GM10248 (cell line): ENCODE measurements at places on chromosomes 1 and 21.

GRCh38 chr1:157992833-157993146, 655 bp upstream of the KIRREL1 start:
- DNase-seq, result no peak

GRCh38 chr1:240173836-240174235, 82.2 kb downstream of the FMN2 start:
- DNase-seq, result no peak

- DNase-seq, result no peak
Measured at GRCh38 chr1:69661686-69662085, 94.0 kb downstream of the LRRC7 start.

DNA sequence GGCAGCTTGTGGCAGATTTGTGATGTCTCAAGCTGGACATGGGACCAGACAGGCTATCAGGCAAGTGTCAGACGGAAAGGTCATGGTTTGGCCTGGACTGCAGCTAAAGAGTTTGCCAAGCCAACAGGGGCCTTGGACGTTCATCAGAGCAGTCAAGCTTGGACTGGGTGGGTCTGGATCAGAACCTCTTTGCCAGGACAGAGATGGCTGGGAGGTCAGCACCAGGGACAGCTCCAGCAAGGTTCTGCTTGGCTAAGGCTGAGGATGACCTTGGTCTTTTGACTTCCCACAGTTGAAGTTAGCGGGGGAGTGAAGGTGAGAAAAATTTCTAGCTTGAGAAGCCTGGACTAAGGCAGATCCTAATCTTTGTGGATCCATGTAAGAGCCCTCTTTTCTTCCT, 68.1 kb downstream of the GRIK3 start:
- DNase-seq, result no peak

GRCh38 chr1:212774584-212774983, 17.0 kb downstream of the NSL1 start:
- no peak for DNase-seq

DNA sequence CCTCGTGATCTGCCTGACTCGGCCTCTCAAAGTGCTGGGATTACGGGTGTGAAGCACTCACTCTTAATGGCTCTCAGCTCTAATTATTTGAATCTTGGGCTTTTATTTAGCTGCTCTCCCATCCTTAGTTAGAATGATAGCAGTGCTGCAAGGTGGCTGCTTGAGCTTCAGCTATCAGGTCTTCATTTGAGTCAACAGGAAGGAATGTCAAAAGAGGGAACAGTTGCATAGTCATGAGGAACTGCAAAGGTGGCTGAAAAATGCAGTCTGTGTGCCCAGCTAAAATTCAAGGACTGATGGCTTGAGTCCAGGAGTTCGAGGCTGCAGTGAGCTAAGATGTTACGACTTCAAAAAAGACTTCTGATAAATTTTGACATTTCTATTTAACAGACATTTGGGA, 55.6 kb downstream of the UCK2 start:
- no peak for DNase-seq

DNA sequence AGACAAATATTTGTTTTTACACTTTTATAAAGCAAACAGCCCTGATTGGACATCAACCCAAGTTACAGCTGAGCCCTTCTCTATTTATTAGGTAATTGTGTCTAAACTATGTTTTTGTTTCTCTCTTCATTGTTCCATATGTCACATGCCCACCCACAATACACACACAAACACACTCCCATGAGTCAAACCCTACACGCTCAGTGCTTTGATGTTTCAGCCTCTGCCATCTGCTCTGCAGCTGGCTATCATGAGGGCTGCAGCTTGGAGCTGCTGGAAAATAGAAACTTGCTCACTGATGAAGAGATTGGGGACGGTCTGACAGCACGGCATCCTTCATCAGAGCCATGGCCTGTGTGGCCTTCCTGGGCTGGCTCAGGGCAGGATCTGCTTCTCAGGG, 41.7 kb downstream of the PSMG1 start:
- DNase-seq, result no peak

- no peak for DNase-seq
Measured at GRCh38 chr1:214255509-214255908, 25.4 kb upstream of the SMYD2 start.

GRCh38 chr21:45135122-45135521, 60.7 kb downstream of the ADARB1 start:
- no peak for DNase-seq

GRCh38 chr1:61337981-61338848, 255.9 kb downstream of the NFIA start:
- no peak for DNase-seq

GRCh38 chr21:41348434-41348833, 13.4 kb upstream of the MX2 start:
- DNase-seq, result no peak

GRCh38 chr1:154760469-154760933, 109.6 kb downstream of the KCNN3 start:
- DNase-seq, result peak; percentile 88

DNA sequence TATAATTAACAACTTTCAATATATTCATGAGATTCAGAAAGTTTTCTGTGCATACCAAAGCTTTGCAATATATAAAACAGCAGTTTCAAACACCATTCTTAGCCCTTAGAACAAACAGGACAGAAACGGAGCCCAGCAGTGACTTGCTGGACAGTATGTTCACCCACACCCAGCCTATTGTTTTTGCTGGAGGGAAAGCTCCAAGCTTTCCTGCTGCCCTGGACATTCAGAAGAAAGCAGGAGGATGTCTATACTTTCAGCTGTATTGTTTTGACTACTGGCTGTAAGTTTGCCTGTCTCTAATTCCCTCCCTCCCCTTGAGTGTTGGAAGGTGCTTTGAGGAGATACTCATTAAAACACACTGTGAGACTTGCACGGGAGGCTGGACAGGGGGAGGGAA, 9.6 kb downstream of the DENND2C start:
- DNase-seq, result no peak

DNA sequence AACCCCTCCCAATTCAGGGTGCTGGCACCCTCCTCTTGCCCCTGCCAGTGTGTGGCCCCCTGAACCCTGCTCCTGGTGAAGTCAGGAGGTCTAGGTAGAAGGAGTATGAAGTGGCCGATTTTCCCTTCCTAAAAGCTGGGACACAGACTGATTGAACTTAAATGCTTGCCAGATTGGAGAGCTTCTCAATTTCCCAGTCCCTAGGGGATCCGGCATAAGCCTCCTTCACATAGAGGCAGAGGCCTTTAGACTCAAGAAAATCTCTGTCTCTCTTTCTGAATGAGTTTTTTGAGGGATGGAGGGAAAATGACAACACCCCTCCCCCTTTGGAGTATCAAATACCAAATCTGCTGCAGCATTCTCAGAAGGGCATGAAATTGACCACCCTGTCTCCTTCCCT, 51.5 kb downstream of the SYT2 start:
- no peak for DNase-seq

- no peak for DNase-seq
Measured at GRCh38 chr1:183696981-183697380, 43.9 kb upstream of the APOBEC4 start.

DNA sequence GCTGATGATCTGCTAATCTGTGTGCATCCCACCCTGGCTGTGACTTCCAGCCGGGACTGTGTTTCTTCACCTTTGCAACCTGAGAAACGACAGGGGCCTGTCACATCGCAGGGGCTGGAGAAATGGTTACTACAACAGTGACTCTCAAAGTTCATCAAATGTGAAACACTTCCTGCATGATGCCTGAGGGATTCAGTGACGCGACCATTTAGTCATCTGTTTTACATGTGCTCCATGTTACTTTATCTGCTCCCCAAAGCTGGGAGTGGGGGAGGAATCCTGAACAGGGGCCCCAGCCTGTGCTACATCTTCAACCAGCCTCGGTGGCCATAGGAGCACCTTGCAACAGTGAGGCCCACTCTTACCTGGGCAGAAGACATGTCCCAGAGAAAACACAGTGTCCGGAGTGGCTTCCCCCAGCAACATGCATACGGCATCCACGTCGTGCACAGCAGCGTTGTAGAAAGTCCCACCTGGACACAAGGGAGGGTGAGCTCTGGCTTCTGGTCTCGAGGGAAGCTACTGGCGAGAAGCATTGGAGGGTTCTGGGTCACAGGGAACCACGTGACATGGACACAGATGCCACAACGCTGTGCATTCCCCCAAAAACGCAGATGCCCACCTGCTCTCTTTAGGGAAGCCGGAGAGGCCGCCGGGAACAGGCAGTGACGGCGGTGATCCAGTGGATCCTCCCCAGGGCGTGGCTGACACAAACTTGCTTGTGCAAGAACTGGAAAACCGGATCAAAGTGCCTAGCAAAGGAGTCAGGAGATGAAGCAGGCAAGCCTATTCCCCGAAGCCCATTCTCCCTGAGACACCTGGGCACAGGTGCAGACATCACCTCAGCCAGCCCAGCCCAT, 9.6 kb upstream of the CCDC27 start:
- DNase-seq, result no peak

GRCh38 chr1:27074175-27074780, 61.6 kb upstream of the TENT5B start:
- DNase-seq, result no peak

DNA sequence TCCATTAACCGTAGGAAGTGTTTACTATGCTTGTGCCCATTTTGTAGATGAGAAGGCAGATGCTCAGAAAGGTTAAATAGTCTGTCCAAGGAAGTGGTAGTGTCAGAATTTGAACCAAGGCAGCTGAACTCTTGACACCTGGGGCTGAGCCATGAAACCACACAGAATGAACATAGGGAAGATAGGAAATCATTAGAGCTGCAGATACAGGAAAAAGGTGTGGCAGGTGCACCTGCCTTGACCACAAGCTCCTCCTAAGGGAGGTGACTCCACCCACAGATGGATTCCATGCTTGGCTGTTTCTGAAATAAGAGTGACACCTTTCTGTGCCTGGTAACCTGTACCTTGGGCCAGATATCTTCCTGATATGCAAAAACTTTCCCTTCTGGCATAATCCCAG, 69.9 kb upstream of the IGSF21 start:
- no peak for DNase-seq

- no peak for DNase-seq
Measured at GRCh38 chr1:40692429-40692895, 958 bp downstream of the NFYC start.

DNA sequence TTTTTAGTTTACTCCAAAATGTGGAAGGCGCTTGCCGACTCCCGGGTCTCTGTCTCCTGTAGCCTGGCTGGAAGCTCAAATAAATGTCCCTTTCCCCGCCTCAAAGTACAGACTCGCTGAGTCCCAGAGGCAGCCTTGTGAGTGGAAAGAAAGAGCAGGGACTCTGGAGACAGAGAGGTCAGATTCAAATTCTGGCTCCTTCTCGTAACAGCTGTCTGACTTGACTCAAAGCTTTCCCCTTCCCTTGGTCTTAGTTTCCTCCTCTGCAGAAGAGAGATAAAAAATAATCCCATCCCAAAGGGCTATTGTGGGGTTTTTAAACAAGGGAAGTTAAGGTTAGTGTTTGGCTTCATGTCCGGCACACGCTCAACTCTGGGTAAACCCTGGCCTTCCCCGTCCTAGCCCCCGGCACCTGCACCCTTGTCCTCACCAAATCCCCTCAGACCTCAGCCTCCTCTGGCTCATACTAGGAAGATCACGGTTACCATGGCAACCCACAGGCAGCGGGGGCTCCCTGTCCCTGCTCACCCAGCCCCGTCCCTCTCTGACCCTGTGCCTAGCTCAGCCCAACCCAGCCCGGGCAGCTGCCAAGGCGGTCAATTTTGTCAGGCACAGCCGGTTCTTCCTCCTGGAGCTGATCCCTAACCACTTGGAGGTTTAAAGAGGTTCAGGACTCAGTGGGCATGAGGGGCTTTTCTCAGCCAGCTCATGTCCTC, 49.2 kb upstream of the IGSF21 start:
- DNase-seq, result no peak

DNA sequence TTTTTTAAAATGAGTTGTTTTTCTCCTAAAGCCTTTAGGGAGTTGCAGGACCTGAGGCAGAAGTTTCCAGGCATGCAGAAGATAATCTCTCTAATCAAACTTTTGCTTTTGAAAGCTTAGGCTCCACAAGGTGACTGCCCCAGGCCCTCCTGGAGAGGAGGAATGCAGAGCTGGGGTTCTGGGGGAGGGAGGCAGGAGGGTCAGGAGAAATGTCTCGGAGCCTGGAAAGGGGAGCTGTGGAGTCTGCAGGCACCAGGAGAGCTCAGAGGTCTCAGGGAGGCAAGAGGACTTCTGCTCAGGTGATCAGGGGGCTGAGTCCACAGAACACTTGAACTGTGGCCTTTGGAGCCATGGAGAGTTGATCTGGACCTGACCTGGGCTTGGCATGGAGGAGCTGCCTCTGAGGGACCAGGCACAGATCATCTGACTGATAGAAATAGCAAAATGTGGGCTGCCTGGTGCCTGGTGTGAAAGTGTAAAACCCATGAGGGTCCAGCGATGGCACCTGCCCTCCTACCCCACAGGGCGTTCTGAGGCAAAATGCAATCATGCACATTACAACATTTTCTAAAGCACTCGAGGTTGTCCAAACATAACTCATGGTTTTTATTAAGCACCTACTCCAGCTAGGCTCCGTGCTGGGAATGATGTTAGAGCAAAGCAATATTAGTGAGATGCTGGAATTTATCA, 10.0 kb upstream of the ABCG1 start:
- no peak for DNase-seq

DNA sequence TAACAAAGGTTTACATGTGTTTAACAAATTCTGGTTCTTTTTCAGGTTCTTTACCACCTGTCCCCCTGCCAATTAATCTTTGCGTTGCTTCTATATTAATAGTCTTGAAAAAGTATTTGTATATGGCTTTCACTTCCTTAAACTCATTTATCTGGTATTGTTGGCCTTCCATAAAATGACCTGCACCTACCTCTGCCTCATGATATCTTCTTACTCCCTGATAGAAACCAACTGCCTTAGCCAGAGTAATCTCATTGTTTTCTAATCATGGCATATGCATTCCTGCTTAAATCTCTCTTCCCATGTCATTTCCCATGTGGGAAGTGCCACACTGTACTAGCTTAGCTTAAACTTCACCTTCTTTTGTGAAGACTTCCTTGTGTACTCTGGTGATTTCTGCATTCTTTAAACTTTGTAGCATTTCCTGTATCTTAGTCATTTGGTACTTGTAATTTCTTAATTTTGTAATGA, 8.7 kb downstream of the SMG7 start:
- DNase-seq, result no peak

- no peak for DNase-seq
Measured at GRCh38 chr1:5238351-5239130, 584.1 kb downstream of the AJAP1 start.

DNA sequence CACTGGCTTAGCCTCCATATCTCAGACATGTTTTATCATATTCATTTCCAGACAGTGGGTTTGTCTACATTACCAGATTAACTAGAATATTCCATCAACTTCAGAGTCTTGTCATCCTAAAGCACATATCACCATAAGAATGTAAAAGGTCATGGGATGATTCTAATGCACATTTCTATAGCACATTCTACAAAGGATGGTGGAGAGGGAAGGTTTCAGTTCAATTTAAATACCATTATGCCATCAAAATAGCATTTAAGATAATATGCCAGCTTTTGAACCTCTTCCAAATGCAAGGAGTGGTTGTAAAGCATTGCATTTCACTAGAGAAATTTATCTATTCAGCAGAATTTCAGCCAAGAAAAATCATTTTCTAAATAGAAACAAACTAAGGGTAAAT, 970.5 kb downstream of the TTLL7 start:
- no peak for DNase-seq

- DNase-seq, result no peak
Measured at GRCh38 chr1:201125800-201126199, 1.2 kb downstream of the ASCL5 start.
